ENCODE measurements at places on chromosomes 1 and 21. TPM values are rescaled to one million over a fixed set of nuclear protein-coding genes. Genes with fewer than 3 reads are reported as not detected.

GRCh38 chr1:246795906-246796694 lies 71.9 kb downstream of the SCCPDH start:
- H3K27me3 ChIP-seq, result no peaks in the 10 kb centered on the region
- DNase-seq, result no peak
- H3K36me3 ChIP-seq, result no peaks in the 10 kb centered on the region
- no peak overlapping the region for H3K4me3 ChIP-seq
- peaks cover 11% of the 10 kb centered on the region for H3K4me1 ChIP-seq
- no peak overlapping the region for H3K27ac ChIP-seq

The FAM72C gene
- total RNA-seq, result 0.19 TPM

GRCh38 chr1:24769656-24770651 lies 24.7 kb downstream of the CLIC4 start:
- peaks cover 91% of the 10 kb centered on the region for H3K4me1 ChIP-seq
- no peaks in the 10 kb centered on the region for H3K27me3 ChIP-seq
- DNase-seq, result peak; percentile 29
- peak overlapping the region; percentile 83 for H3K27ac ChIP-seq

DNA sequence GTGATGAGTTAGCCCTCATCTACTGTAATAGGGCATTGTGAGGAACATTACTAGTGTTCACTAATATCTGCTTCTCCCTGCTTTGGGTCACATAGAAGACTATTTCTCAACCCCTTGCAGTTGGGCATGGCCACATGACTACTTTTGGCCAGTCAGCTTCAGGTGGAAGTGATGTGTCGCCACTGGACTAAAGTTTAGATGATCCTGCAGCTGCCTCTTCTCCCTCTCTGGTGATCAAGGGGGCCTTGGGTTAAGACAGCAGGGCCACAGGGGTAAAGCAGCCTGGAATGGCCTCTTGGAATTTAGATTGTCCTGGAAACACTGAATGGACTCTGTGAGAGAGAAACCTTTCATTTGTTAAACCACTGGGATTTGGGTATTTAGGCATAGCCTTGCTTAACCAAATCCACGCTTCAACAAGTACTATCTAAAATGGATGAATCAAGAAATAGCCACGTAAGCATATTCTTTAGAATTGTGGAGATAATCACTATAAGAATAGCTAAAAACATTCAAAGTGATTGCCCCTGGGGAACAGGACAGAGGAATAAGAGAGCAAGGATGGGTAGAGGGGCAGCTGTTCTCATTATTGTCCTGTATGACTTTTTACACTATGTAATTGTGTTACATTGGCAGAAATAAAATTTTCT lies 41.2 kb downstream of the OPRD1 start:
- H3K27ac ChIP-seq, result no peak overlapping the region
- H3K4me1 ChIP-seq, result no peaks in the 10 kb centered on the region
- no peak overlapping the region for H3K4me3 ChIP-seq
- no peaks in the 10 kb centered on the region for H3K36me3 ChIP-seq
- DNase-seq, result no peak
- peaks cover 29% of the 10 kb centered on the region for H3K27me3 ChIP-seq

DNA sequence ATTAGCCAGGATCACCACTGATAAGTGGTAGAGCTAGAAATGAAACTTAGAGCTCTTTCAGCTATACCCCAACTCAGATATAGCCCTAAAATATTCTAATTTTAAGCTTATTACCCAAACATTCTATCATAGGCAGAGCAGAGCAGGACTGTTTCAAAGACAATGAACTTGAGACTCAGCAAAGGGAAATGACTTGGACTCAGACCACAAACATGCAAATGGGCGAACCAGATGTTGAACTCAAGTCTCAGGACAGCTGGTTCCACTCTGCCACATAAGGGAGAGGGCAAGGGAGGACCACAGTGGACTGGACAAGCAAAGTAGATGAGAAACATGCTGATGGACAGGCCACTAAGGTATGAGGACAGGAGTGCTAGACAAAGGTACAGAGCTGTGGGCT lies 315.3 kb downstream of the OMA1 start:
- DNase-seq, result no peak
- no peak overlapping the region for H3K4me3 ChIP-seq
- no peaks in the 10 kb centered on the region for H3K36me3 ChIP-seq
- no peaks in the 10 kb centered on the region for H3K27me3 ChIP-seq
- no peaks in the 10 kb centered on the region for H3K4me1 ChIP-seq
- H3K27ac ChIP-seq, result no peak overlapping the region

The SLC6A17 gene
- total RNA-seq, result 1.8 TPM

- H3K27ac ChIP-seq, result peak within 1 kb of the TSS; percentile 98
- H3K27me3 ChIP-seq, result peaks cover 5% of the 10 kb centered on the region
- peaks cover 7% of the 10 kb centered on the region for H3K36me3 ChIP-seq
- peaks cover 58% of the 10 kb centered on the region for H3K4me1 ChIP-seq
- H3K4me3 ChIP-seq, result peak within 1 kb of the TSS; percentile 95
Measured at GRCh38 chr1:35557118-35557610, at the start of gene KIAA0319L. Gene KIAA0319L, minus strand, starts transcription at chr1:35557403. Its CDS starts 2,912 bp downstream, at chr1:35554491.

DNA sequence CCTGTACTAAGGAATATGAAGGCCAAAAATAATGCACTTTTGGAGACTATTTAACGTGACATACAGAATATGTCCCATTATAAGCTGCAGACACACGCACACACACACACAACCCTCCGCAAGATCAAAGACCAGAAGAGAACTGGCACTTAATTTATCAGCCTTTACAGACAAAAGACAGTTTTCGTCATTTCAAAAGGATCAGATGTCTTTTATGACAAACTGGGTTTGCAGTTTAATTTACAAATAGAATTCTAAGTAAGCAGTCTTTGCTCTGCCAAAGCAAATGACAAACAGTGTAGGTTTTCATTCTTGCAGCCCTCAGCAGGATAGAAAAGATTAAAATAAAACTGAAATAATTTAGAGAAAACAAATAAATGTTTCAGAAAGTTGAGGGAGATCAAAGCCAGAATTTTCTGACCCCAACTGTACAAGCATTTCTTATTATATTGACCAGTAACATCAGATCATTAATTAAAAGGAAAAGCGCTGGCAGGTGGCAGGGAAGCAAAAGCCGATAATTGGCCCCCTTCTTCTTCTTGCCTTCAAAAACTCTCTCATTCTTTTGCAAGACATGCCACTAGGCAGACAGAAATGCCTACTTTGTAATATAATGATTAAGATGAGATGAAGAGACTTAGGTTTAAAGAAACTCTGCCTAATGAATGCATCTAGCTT lies 169.0 kb downstream of the DENND1B start:
- H3K4me1 ChIP-seq, result no peaks in the 10 kb centered on the region
- no peak overlapping the region for H3K4me3 ChIP-seq
- DNase-seq, result no peak
- no peaks in the 10 kb centered on the region for H3K36me3 ChIP-seq

DNA sequence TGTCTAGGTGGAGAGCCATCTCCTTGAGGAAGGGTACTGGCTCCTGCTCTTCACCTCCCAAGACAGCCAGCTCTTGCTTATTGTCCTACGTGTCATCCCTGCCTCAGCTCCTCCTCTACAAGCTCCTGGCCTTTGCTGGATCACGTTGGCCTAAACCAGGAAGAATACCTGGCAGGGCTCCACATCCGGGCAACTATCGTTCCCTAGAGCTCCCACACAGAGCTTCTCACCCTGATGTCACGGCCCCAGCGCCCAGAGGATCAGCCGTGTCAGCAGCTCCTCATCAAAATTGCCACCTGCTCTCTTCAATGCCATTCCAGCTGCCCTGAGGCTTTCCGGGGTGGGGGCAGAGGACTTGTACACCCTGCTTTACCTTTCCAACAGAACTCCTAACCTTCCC lies 1.9 kb upstream of the TPM3 start:
- DNase-seq, result no peak
- no peak overlapping the region for H3K27ac ChIP-seq
- H3K4me1 ChIP-seq, result peaks cover 28% of the 10 kb centered on the region
- no peaks in the 10 kb centered on the region for H3K27me3 ChIP-seq

The KCNJ10 gene
- not detected for total RNA-seq

Measured in esophagus muscularis mucosa (tissue), 4 donors.